ENCODE measurements at places on chromosomes 7 and 10.

- DNase-seq, result no peak
Measured at GRCh38 chr7:4832711-4833110, 29.1 kb downstream of the PAPOLB start.

GRCh38 chr7:133698127-133698526 lies 429.0 kb upstream of the LRGUK start:
- no peak for DNase-seq

DNA sequence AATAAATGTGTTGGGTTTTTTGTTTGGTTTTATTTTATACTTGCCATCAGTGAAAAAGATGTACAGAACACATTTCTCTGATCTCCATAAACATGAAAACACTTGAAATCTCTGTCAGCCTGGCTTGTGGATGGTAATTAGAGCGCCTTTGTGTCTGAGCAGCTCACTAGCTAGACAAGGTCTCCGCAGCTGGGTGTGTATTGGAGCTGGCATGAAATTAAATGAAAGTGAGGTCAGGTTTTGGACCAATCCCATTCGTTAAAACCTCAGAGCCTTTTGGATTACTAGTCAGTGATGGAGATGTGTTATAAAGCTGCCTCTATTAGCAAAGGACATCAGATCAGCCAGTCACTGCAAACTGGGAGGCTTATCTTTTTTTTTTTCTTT lies 2.7 kb downstream of the FRAT1 start:
- DNase-seq, result no peak

DNA sequence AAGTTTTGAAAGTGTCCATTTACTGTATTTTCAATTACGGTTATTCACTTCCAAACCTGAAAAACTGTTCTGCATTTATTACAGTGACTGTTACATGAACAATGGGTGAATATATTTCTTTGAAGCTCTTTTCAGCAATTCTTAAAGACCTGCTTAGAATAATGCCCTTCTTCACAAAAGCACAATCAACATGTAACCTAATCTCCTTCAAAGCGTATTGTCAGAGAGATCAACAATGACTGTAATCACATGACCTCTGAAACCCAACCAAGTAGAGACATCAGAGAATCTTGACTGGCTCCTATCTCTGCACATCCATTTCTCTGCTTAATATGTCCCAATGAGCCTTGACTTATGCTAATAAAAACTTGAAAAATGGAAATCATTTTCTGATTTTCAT lies 126.7 kb downstream of the NRCAM start:
- DNase-seq, result no peak

DNA sequence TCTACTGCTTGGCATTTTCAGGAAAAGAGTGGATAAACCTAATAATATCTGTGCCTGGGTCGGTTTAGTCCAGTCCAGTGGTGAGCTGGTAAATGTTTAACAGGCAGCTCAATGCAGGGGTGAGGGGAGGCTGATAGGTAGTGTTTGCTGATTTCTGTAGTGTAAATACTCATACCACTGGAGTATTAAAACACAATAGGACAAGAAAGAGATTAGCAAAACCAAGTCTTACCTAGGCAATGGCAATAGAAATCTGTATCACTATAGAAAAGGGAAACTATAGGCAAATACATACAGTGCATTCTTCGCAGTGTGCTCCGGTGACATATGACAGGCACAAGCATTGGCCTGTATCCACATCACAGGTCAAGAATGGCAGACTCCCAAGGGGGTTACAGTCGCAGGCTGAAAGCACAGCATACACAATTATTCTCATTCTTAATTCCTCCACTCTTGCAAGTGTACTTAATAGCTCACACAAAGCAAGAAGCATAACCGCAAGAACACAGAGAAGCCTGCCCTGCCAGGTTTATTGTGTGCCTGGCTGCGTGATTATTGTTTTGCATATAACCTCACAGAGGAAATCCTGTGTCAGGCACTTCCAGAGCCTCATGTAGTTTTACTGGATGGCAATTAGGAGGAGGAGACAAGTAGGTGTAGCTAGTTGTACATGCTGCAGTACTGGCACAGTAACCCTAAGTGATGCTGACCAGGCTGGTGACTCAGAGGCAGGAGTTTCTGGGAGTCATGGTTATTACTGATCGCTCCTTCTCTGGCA lies 35.0 kb downstream of the LAMB4 start:
- no peak for DNase-seq

GRCh38 chr7:112271162-112271561 lies 64.7 kb downstream of the ZNF277 start:
- DNase-seq, result no peak

GRCh38 chr10:108411206-108411605 lies 1246.7 kb upstream of the SORCS1 start:
- no peak for DNase-seq

DNA sequence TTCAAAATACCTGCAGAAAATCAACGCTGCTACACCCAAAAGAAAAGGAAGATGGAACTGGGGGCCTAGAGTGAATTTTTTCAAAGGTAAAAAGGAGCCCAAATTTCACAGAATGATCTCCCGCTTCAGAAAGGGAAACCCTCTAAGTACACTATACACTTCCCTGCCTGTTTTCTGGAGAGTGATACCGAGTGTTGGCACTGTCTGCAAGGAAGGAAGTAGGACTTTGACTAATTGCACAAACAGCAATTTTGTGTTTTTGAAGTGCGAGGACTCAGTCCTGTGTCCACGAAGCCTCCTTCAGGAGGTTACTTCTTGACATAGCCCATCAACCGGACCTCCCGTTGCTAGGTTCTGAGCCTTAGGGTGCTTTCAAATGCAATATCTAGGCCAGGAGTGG lies 106.3 kb downstream of the KIAA1217 start:
- no peak for DNase-seq

- DNase-seq, result no peak
Measured at GRCh38 chr10:96446966-96447596, 66.6 kb downstream of the TLL2 start.

DNA sequence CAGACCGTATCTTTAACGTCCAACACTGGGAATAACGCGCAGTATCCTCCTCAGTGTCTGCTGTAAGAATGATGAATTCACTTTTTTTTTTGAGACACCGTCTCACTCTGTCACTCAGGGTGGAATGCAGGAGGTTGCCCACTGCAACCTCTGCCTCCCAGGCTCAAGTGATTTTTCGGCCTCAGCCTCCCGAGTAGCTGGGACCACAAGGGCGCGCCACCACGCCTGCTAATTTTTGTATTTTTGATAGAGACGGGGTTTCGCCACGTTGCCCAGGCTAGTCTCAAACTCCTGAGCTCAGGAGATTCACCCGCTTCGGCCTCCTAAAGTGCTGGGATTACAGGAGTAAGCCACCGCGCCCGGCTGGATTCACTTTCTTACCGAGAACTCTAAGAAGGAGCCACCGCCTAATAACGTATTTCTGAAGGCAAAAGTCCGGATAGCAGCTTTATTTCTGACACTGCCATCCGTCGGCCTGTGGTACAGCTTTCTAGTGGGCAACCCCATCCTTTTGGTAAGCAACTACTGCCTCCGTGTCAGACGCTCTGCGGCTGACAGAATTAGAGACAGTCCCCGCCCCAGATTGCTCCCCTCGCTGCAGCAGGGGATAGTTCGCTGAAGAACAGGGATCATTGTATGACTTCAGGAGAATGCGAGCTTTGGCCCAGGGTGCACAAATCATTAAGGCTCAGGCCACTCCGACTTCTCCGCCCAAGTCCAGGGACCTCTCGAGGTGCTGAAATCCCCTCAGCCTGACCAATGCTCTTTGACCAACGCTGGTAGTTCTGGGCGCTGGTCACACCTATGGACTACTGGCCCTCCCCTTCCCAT lies 662 bp downstream of the POLR3A start:
- DNase-seq, result no peak

DNA sequence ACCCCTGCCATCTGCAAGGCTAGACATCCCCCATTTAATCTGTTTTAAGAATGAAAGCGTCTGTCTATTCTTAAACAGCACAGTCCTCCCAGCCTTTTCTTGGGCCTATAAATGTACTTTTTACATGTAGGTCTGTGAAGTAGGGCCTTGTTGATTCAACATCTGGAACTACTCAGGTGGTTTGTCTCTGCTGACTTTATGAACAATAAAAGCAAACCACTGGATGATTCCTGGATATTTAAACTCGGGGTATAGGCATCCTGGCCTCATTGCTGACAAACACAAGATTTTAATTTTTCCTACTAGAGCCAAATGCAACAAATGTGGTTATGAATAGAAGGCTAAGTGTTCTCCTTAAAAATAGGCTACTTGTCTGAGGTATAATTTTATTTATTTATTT lies 198.3 kb downstream of the WDR11 start:
- DNase-seq, result no peak

GRCh38 chr7:75854233-75854632 lies 24.6 kb upstream of the RHBDD2 start:
- DNase-seq, result no peak

DNA sequence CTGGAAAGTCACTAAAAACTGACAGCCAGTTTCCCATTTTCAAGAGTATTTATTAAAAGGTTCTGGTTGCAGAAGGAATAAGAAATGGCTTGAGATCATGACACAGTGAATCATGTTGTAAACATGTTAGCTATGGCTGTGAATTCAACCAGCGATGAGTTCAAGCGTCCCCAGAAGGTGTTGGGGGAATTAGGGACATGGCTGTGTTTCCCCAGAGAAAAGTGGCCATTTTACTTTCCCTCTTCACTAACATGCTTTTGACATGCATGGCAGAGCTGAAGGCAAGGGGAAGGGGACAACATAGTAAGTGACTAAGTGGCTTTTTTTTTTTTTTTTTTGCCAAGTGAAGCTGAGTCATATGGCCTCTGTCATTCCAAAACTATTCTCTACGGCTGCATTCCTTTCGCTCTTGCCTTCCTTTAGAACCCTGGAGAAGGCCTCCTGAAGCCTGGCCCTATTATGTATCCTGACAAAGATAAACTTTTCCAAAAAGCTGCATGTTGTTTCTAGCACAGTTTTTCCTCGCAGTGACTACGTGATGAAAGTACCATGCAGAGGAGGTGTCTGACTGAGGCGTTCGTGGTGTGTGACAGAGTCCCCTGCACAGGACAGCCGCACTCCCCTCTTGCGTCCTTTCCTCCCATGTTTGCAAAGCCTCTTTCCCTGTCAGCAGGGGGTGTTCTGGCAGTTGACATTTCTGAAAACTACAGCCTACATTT lies 46.9 kb downstream of the EGFR start:
- no peak for DNase-seq

- no peak for DNase-seq
Measured at GRCh38 chr10:3503299-3503698, 281.7 kb downstream of the KLF6 start.

DNA sequence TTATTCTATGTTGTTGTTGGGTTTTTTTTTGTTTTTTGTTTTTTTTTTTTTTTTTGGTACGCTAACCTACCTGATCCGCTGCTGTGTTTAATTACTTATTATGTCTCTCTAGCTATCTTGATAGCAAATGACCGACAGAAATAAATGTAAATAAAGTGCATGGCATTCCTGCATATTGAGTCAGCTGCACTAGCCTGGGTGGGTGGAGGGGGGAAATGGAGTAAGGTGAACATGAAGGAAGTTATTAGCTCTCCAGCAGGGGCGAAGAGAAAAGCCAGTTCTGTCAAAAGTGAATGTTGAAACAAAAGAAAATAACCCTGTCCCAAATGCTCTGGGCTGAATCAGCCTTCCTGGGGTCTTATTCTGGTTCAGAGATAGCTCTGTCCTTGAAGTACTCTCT lies 210.7 kb upstream of the MDFIC start:
- no peak for DNase-seq

GRCh38 chr10:22712211-22712955 lies 2.0 kb downstream of the PIP4K2A start:
- DNase-seq, result no peak

DNA sequence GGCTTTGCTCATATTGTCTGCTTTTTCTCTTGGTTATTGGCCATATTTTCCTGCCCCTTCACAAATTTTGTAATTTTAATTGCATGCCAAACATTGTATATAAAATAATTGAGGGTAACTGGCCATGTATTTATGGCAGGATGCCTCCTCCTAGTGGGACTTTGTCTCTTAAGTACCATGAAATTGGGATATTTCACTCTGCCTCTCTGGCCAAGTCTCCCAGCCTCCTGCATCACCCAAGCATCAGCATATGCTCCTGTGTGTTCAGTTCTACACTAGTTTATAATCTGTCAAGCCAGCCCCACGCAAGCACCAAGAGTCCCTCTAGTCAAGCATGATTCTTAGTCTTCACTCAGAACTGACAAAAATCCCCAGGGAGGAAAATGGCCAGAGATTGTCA lies 44.2 kb upstream of the FHIP2A start:
- no peak for DNase-seq

GRCh38 chr7:44272456-44272855 lies 52.9 kb downstream of the CAMK2B start:
- no peak for DNase-seq

GRCh38 chr10:130027716-130028464 lies 63.8 kb upstream of the EBF3 start:
- DNase-seq, result no peak

DNA sequence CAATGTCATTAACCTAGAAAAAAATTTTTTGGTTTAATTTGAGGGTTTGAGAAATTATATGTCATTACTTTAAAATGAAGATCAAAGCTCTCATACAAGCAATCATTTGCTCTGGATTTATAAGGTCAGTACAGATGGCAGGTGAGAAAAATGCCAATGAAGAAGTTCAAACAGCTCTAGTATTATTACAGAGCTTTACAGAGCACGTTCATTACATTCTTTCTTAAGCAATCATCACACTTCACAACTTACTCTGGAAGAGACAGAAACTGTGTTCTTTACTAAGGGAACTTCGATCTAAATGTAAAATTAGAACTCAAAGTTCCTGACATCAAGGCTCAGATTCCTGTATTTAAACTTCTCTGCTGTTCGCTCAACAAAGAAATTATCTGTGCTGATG lies 153.4 kb downstream of the ATE1 start:
- DNase-seq, result no peak

GRCh38 chr7:95589031-95589430 lies 7.3 kb downstream of the PDK4 start:
- no peak for DNase-seq

DNA sequence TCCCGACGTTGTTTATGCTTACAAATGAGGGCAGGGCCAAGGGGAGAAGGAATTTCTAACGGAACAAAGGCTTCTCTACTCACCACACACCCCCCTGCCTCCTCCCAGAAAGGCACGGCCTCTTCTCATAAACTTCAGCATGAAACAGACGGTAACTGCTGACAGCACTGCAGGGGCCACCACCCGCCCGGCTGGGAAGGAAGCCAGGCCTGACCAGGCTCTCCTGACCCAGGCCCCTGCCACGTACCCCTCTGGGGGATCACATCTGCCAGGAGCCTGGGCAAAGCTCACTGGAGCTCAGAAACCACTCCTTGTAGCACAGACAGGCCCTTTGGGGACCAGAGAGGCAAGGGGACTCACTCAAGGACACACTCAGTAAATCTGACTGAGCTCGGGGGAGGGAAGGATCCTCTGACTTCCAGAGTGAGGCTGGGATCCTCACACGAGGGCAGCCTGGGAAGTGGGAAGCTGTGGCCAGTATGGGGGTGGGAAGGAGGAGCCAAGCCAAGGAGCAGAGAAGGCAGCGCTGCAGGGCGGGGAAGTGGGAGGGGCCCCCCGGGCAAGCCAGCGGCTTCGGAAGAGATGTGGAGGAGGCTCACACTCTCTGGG lies 46.1 kb downstream of the ZCCHC24 start:
- DNase-seq, result peak; percentile 94

Data from right hindlimb (tissue), 1 donor.